Smooth muscle cell of the brain vasculature (primary cell): ENCODE measurements at places on chromosomes 1 and 21.
A peak's percentile ranks its signal among the peaks of the same experiment; 100 is the strongest.

DNA sequence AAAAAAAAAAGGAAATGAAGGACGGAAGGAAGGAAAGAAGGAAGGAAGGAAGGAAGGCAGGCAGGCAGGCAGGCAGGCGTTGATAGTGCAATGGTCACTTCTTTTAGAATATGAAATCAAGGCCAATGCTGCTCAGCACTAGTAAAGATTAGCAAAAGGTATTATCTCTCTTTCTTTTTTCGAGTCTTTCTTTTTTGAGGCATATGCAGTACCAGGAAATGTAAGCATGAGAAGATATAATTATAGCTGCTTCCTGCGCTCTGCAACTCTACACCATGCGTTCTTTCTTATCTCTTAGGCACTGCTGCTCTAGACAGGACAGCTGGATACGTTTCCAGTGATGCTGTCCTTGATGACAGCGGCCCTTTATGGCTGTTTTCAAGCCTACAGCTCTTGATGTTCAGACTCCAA, 1512.5 kb upstream of the B3GALT2 start:
- no peak for DNase-seq

GRCh38 chr1:197806718-197807117, 31.4 kb upstream of the DENND1B start:
- DNase-seq, result no peak

DNA sequence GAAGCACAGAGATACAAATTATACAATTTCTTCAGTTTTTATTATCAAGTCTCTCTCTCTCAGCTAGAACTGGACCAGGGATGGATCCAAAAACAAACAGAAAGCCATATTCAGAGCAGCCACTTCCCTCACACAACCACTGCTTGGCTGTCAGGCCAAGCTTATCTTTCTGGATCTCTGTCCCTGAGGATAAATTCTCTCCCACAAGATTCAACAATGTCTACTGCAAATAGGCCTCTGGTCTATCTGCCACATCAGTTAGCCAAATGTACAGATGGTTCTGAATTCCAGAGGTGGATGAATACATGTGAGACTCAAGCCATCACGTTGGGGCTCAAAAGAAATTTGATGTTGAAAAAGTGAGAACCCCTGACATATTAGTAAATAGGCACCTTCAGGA, 350.9 kb downstream of the LTN1 start:
- no peak for DNase-seq

DNA sequence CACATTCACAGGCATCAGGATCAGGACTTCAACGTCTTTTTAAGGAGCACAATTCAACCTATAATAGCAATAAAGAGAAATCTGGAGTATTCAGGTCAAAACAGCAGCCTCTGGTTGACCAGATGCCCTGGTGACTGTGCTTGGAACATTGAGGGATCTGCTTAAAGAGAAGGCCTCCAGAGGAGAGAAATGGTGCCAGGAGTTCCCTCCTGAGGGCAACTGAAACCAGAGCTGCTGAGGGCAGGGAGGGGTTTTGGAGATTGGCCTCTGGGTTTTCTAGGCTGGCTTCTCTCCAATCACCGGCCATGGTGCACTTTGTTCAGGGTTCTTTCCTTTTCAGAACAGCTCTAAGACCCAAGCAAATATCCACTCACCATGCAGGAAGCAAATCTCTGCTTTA, 190.7 kb upstream of the KIAA0040 start:
- DNase-seq, result no peak

- no peak for DNase-seq
Observed at GRCh38 chr1:10046356-10047085, 13.8 kb downstream of the UBE4B start.

DNA sequence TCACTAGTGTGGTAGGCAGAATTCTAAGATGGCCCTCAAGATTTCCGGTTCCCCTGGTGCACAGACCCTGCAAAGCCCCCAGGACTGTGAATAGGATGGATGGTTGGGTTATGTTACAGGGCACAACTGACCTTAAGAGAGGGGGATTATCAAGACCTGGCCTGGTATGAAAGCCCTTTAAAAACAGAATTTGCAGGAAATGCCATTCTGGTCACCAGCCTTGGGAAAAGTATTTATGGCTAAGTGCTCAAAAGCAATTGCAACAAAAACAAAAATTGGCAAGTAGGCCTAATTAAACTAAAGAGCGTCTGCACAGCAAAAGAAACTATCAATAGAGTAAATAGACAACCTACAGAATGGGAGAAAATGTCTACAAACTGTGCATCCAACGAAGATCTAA, 144.7 kb upstream of the EDN2 start:
- no peak for DNase-seq

DNA sequence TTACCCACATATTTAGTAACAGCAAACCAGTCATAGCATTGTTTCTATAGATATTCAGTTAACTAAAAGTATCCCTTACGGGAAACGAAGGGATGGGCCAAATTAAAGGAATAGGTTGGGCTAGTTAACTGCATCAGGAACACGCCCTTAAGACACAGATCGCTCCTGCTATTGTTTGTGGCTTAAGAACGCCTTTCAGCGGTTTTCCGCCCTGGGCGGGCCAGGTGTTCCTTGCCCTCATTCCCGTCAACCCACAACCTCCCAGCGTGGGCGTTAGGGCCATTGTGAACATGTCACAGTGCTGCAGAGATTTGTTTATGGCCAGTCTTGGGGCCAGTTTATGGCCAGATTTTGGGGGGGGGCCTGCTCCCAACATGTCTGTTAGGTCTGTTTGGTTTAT, 14.7 kb downstream of the TNFRSF18 start:
- DNase-seq, result no peak

DNA sequence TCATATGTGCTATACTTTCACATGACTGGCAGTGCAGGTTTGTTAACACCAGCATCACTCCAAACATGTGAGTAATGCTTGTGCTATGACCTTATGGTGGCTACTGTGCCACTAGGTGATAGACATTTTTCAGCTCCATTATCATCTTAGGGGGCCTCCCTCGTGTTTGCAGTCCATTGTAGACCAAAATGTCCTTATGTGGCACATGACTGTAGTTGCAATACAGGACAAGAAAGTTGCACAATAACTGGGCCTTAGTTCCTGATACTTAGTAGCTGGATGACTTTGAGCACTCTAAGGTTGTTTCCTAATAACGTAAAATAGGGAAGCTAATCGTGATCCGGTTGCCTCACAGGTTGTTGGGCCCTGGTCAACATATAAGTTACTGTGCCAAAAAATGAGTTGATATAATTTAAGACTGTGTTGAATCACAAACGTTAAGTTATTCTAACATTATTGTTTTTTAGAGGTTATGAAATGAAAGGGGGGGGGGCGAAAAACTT, 511 bp upstream of the SNX27 start:
- DNase-seq, result no peak

GRCh38 chr1:177959811-177960515, 9.9 kb downstream of the SEC16B start:
- DNase-seq, result peak; percentile 18

GRCh38 chr21:46295996-46296752, 10.0 kb downstream of the YBEY start:
- no peak for DNase-seq

- DNase-seq, result no peak
Observed at GRCh38 chr1:230753586-230754251, 6.5 kb downstream of the CAPN9 start.

GRCh38 chr1:234539666-234540403, 60.9 kb upstream of the TARBP1 start:
- DNase-seq, result no peak

GRCh38 chr1:174676856-174677255, 229.1 kb downstream of the GPR52 start:
- DNase-seq, result no peak

DNA sequence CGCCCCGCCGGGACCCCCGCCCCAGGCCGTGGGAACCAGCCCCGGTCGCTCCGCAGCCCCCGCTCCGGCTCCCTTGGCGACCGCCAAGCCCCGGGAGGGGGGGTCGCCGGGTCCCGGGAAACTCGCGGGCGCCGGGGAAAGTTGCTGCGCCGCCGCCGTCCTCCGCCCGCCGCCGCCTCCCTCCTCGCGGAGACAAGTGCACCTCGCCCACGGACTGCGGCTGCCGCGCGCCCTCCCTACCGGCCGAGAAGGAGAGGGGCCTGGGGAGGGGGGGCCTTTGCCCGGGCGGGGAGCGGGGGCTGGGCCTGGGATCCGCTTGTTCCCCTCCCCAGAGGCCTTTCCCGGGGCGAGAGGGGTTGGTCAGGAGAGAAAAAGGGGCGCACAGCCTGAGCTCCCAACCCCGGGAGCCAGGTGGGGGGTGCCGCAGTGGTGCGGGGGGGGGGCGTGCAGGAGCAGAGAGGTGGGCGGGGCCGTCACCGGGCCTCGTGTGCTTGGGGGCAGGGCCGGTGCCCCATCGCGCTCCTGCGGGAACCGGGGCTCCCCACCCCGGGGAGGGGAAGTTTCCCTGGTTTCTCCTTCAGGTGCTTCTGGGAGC, 592 bp downstream of the AGRN start:
- no peak for DNase-seq

- DNase-seq, result no peak
Observed at GRCh38 chr1:3747522-3747848, 4.8 kb upstream of the CCDC27 start.

GRCh38 chr1:221829327-221830015, 87.6 kb upstream of the DUSP10 start:
- no peak for DNase-seq

GRCh38 chr1:157862114-157863070, 20.8 kb upstream of the CD5L start:
- DNase-seq, result no peak

DNA sequence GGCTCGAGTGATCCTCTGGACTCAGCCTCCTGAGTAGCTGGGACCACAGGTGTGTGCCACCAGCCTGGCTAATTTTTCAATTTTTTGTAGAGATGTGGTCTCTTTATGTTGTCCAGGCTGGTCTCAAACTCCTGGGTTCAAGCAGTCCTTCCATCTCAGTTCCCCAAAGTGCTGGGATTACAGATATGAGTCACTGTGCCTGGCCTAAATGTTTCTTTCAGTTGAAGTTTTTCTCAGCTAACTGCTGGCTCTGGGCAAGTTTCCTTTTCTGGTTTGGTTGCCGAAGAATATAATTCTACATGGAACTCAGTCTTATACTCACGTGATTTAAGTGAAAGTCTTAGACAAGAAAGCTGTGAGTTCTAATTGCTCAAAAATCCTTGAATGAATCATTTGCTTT, 57.0 kb downstream of the SASS6 start:
- DNase-seq, result no peak

- no peak for DNase-seq
Observed at GRCh38 chr21:15560383-15561056, 169.3 kb upstream of the USP25 start.

GRCh38 chr21:46038341-46038829, 56.8 kb downstream of the COL6A1 start:
- DNase-seq, result no peak

GRCh38 chr1:88399690-88400089, 284.4 kb upstream of the PKN2 start:
- DNase-seq, result no peak

GRCh38 chr1:40004857-40005256, 35.7 kb upstream of the CAP1 start:
- DNase-seq, result no peak

DNA sequence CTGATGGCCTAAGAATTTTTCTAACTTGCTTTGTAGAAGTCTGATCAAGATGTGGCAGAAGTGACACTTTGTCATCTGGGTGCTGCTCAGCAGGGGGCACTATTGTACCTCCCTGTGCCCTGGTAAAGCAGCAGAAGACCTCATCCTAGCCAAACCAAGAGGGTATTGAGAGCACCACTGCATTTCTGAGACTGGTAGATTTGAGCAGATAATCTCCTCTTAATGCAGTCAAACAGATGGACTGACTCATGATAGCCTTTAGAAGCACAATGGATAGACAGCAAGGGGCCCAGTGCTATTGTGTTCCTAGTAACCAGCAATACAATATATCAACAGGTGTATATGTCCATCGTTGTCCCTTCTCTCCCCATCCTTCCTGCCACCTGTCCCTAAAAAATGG, 5.7 kb downstream of the TPM3 start:
- no peak for DNase-seq

DNA sequence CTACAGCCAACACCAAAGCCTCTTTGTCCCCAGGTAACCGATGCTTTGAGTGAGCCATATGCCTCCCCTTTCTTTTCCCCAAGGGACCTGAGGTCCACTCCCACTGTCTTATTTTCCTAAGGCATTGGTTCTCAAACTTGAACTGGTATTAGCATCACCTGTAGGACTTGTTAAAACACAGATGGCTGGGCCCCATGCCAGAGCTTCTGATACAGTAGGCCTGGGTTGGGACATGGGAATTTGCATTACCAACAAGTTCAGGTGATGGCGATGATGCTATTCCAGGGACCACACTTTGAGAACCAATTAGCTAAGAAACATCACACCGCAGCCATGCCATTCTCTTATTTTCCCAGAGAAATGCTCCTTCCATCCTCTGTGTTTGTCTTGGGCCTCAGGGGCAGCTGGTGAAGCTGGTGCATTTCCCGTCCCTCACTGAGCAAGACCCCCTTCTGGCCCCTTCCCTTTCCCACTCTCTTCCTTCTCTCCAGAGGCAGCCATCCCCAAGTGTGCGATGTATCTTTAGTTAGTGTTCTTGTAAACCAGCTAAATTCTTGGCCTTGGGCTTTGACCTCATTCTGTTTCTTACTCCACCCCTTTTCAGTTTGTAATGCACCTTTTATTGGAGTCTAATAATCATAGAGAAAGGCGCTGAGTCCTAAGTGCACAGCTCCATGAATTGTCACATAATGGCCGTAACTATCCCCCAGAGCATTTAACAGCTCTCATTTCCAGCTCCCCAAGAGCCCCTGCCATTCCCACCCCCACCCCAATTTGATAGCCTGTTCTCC, 14.2 kb upstream of the TTC22 start:
- no peak for DNase-seq

DNA sequence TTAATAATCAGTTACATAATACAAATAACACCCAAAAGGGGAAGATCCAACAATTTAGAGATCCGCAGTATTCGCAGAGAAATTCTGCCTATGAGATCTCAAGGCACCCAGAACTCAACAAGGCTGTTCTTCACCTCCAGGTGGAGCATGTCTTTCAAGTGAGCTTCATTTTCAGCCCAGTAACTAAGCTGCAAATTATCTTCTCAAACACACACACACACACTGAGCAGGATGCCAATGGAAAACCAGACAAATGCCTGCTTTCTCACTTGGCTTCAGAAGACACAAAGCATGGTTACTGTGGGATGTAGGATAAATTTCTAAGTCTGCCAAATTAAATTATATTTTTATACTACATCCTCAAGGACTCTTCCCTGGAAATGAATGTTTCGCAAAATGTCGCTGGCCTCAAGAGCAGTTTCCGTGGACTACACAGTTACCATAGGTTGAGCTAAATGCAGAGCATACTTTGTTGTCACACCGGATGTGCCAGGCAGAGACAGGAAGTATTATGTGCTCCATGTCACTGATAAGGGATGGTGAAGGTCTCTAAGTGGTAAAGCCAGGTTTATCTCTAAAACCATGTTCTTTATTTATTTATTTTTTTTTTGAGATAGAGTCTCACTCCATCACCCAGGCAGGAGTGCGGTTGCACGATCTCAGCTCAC, 30.3 kb downstream of the UBR4 start:
- no peak for DNase-seq

DNA sequence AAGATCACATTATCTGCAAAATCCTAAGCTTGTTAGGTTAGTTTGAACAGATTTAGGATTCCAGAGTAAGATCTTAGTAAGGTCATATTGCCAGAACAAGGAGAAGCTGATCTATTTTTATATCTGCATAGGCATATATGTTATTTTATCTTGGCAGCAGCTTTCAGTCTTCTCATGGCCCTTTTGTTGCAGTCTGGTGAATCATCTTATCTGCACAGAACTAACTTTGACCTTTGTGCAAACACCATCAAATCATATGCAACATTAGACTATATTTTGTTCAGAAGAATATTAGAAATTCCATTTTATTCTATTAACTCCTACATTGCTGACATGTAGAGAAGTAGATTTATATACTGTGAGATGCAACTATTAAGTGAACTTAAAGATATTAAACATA, 107.3 kb downstream of the CLEC20A start:
- no peak for DNase-seq
